Thymus (tissue), 14 donors: ENCODE measurements at places on chromosomes 11 and 22. TPM values are rescaled to one million over a fixed set of nuclear protein-coding genes. Genes with fewer than 3 reads are reported as not detected.

PAX6 gene
- total RNA-seq: 0.47 TPM

SSH3 gene
- total RNA-seq: 1.8 TPM

GRCh38 chr22:22687638-22688500 lies 43.5 kb downstream of the GGTLC2 start:
- no peaks in the 10 kb centered on the region for H3K36me3 ChIP-seq
- no peak for DNase-seq
- H3K4me3 ChIP-seq: no peak overlapping the region
- no peak overlapping the region for H3K27ac ChIP-seq
- no peaks in the 10 kb centered on the region for H3K4me1 ChIP-seq

GRCh38 chr22:45657701-45658100 lies 13.9 kb upstream of the ATXN10 start:
- no peaks in the 10 kb centered on the region for H3K36me3 ChIP-seq
- H3K4me3 ChIP-seq: no peak overlapping the region
- H3K4me1 ChIP-seq: no peaks in the 10 kb centered on the region
- DNase-seq: no peak

CCDC89 gene
- total RNA-seq: 0.66 TPM

DNA sequence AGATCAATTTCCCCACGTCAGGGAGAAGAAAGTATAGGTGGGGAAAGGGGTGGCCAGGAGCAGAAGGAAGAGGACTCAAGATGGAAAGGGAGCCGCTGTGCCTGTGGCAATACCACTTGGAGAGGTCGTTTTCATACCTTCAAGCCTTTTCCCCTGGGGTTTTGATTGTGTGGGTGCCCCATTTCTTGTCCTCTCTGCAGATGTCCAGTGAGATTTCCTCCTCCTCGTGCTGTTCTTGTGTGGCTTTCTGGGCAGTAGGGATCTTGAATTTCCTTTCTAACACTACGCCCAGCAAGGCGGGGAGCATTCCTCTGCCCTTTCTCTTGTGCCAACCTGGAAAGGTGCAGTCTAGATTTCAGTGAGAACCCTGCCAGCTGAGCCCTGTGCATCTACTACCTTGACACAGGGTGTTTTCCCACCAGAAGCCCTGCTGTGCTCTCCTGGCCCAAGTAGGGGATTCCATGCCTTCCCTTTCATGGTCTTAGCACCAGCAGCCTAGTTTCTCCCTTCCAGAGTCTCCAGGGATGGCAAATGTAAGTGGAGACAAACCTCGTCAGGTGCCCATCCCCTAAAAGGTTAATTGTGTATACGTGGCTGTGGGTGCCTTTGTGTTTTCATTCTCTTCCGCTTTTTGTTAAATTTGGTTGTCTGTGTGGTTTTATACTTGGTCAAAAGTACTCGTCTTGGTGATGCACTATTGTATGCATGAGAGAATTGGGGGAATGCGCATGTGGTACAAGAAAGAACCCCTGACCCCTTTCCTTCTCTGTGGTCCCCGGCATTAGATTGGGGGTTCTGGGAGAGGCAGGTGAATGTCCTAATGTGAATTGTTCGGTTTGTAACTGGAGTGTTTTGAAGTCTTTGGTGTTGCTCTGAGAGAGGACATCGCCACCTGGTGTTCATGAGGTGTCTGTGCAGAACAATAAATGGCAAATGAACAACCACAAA lies 71.4 kb upstream of the MPEG1 start:
- H3K4me1 ChIP-seq: peaks cover 3% of the 10 kb centered on the region
- H3K36me3 ChIP-seq: no peaks in the 10 kb centered on the region
- H3K27me3 ChIP-seq: no peaks in the 10 kb centered on the region

DNA sequence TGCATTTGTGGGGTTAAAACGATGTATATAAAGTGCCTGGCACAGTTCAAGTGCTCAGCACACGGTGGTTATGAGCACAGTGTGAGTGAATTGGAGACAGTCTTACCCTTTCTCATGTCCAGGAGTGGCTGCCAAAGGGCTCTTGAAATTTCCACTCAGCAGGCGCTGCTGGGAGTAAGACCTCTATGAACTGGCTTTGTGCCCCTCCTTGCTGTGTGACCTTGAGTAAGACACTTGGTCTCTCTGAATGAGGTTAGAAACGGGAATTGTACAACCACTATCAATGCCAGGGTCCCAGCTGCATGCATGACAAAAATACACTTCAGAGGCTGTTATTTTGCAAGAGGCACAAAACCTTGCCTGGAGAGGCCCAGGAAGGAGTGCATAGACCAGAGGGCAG lies 86.6 kb downstream of the TSPAN18 start:
- no peaks in the 10 kb centered on the region for H3K27me3 ChIP-seq
- H3K4me1 ChIP-seq: no peaks in the 10 kb centered on the region
- no peak for DNase-seq
- no peak overlapping the region for H3K4me3 ChIP-seq
- H3K27ac ChIP-seq: no peak overlapping the region

- peaks cover 6% of the 10 kb centered on the region for H3K36me3 ChIP-seq
- DNase-seq: no peak
- no peaks in the 10 kb centered on the region for H3K27me3 ChIP-seq
- no peak overlapping the region for H3K27ac ChIP-seq
- no peak overlapping the region for H3K4me3 ChIP-seq
- no peaks in the 10 kb centered on the region for H3K4me1 ChIP-seq
Observed at GRCh38 chr11:9180784-9181183, 84.4 kb downstream of the DENND5A start.

GRCh38 chr22:42866100-42866499 lies 9.0 kb upstream of the ARFGAP3 start:
- peaks cover under 1% of the 10 kb centered on the region for H3K36me3 ChIP-seq
- no peak overlapping the region for H3K4me3 ChIP-seq
- DNase-seq: no peak
- H3K27me3 ChIP-seq: no peaks in the 10 kb centered on the region

CSNK2A3 gene
- 1.5 TPM for total RNA-seq

GRCh38 chr11:114091516-114092397 lies 32.2 kb downstream of the ZBTB16 start:
- no peaks in the 10 kb centered on the region for H3K27me3 ChIP-seq
- no peaks in the 10 kb centered on the region for H3K36me3 ChIP-seq
- peaks cover 2% of the 10 kb centered on the region for H3K4me1 ChIP-seq
- H3K4me3 ChIP-seq: no peak overlapping the region
- DNase-seq: no peak

GVQW3 gene
- total RNA-seq: 2.9 TPM
